WTC11 (cell line): ENCODE measurements at places on chromosomes 4 and X. TPM values are rescaled to one million over a fixed set of nuclear protein-coding genes. Genes with fewer than 3 reads are reported as not detected.

Gene TRIM75
- total RNA-seq, result not detected in 3 replicates

Gene SUPT20HL1
- not detected in 3 replicates for total RNA-seq

Gene IQCM
- 0.11 TPM in 1 of 3 replicates, not detected in the others for total RNA-seq

Gene SYP
- total RNA-seq, result 4.8 to 7.0 TPM (median 5.3 TPM) in 3 replicates

Gene ASB5
- total RNA-seq, result 0.18 TPM in 1 of 3 replicates, not detected in the others

Gene ZNF280C
- total RNA-seq, result 11.8 to 15.0 TPM (median 12.1 TPM) in 3 replicates

Gene CT47B1
- not detected in 3 replicates for total RNA-seq
